CD4-positive, CD25-positive, alpha-beta regulatory T cell (primary cell): ENCODE measurements at places on chromosomes 13 and 19. TPM values are rescaled to one million over a fixed set of nuclear protein-coding genes. Genes with fewer than 3 reads are reported as not detected.

PSG1 gene
- total RNA-seq: 0.96 TPM

PIAS4 gene
- 25.4 TPM for total RNA-seq

GRK1 gene
- total RNA-seq: not detected

LRRC63 gene
- total RNA-seq: 0.20 TPM

GPR4 gene
- not detected for total RNA-seq

PCDH9 gene
- total RNA-seq: 0.59 TPM

KCNJ14 gene
- 2.2 TPM for total RNA-seq

LNX2 gene
- 6.5 TPM for total RNA-seq

FGF9 gene
- total RNA-seq: 0.35 TPM

MYH14 gene
- total RNA-seq: not detected

HIF3A gene
- not detected for total RNA-seq

ZNF614 gene
- total RNA-seq: 5.1 TPM

TMEM150B gene
- total RNA-seq: 2.1 TPM

POLRMT gene
- total RNA-seq: 62.9 TPM

ZNF507 gene
- 32.1 TPM for total RNA-seq

GAPDHS gene
- total RNA-seq: not detected

TMEM190 gene
- not detected for total RNA-seq

KRI1 gene
- 34.6 TPM for total RNA-seq

SIGLEC5 gene
- total RNA-seq: not detected

IRGC gene
- total RNA-seq: not detected

PBX4 gene
- 85.3 TPM for total RNA-seq

CLEC11A gene
- 0.74 TPM for total RNA-seq

CLC gene
- 2.9 TPM for total RNA-seq

PSG5 gene
- not detected for total RNA-seq

RDH8 gene
- not detected for total RNA-seq

ZNF792 gene
- 16.2 TPM for total RNA-seq

KLHL1 gene
- not detected for total RNA-seq

NUFIP1 gene
- 4.8 TPM for total RNA-seq

TRIM28 gene
- 379 TPM for total RNA-seq

SYNGR4 gene
- not detected for total RNA-seq

TIMM29 gene
- 21.8 TPM for total RNA-seq

LYPD5 gene
- total RNA-seq: not detected

TYROBP gene
- not detected for total RNA-seq

KLK6 gene
- total RNA-seq: not detected

ZNF776 gene
- total RNA-seq: 15.4 TPM

RFPL4AL1 gene
- total RNA-seq: not detected

HSPB6 gene
- total RNA-seq: not detected

RASIP1 gene
- 0.22 TPM for total RNA-seq

SIGLEC9 gene
- total RNA-seq: 1.1 TPM

ZNF564 gene
- total RNA-seq: 16.1 TPM

APOC4 gene
- total RNA-seq: not detected

ZNF723 gene
- total RNA-seq: not detected

MBD3L3 gene
- total RNA-seq: not detected

AP1M1 gene
- total RNA-seq: 108 TPM

MADCAM1 gene
- total RNA-seq: 0.52 TPM

KIR3DL1 gene
- total RNA-seq: not detected

GAS6 gene
- total RNA-seq: 2.8 TPM

SYCN gene
- total RNA-seq: not detected

CBARP gene
- 0.12 TPM for total RNA-seq

KLF1 gene
- not detected for total RNA-seq

CGB8 gene
- not detected for total RNA-seq

ZNF99 gene
- total RNA-seq: not detected

KLK15 gene
- total RNA-seq: not detected

ZNF284 gene
- 2.3 TPM for total RNA-seq
